Muscle of leg (tissue), 16 donors: ENCODE measurements at places on chromosomes 11 and 22. TPM values are rescaled to one million over a fixed set of nuclear protein-coding genes. Genes with fewer than 3 reads are reported as not detected.

- DNase-seq = peak; percentile 86
These were observed 35.1 kb downstream of the MMP7 start for GRCh38 chr11:102495161-102496042.

GRCh38 chr22:23693979-23694680 lies 3.3 kb downstream of the RGL4 start:
- no peak for DNase-seq

- no peak for DNase-seq
These were observed 72.5 kb downstream of the SWAP70 start for GRCh38 chr11:9736365-9736764.

GRCh38 chr11:89249196-89249595 lies 71.5 kb downstream of the TYR start:
- no peak for DNase-seq

DNA sequence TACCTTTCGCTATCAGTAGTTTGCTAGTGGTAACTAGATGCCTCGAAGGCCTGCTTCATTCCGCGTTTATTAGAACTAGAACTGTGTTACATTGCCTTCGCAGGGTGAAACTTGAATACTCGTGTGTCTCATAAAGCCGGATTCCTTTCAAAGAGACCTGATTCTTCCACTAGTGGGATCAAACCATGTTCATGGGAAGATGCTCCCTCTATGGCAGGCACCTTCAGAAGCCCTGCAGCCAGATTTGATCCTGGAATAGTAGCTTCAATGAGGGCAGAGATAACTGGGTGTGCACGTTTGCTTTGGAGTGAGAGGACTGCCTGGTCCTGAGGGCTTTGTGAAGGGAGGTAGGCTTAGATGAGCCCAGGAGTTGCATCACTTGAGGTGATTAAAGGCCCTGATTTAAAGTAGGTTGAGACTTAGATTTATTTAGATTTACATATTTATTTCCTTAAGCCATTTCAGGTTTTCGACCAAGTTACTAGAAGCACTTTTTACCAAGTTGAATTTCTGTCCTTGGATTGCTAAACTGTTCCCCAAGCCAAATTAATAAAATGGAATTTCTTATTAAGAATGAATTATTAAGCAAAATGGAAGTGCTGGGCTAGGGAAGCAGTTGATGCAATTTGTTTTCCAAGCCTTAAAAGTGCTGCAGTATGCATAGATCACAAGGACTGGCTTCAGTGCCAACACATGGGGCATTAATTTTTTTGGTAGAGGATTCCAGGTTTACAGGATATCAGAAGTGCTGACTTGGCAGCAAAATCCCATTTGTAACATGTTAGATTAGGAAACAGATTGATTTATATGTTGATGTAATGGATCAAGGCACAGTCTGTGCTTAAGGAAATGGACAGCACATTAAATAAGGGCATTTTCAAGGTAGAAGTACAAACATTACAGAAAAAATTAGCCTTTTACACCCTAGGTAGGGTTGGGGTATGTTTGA lies 32.9 kb downstream of the APLP2 start:
- no peak for DNase-seq

DNA sequence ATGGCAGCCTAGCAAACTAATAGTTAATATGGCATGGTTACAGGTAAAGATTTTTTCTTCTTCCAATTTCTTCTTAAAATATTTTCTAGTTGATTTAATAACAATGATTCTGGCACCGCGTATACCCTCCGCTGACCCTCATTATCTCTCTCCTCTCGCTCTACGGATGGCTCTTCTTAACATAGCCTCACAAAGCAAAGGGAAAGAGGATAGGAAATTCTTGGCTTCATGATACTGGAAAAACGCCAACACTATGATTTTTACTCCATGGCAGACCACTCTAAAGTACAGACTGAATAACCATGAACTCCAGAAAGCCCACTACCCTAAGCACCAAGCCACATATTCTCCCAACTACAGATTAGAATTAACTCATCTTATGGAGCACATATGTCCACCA lies 6.1 kb downstream of the PI4KA start:
- peak; percentile 34 for DNase-seq

DNA sequence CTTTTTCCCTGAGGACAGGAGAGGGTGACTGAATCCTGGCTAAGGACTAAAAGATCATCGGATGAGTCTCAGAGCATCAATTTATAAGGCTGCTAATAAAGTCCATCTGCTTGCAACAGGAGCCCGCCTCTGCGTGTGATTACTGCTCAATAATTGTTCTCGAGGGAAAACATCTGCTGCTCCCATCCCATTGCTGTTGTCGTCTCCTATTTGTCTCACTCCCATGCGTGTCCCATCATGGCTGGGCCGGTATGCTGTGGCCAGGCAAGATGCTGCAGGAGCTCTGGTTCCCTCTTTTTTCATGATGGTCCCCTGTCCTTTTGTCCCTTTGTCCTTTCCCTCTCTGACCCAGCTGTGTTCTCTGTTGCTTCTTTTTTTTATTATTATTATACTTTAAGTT lies 121.2 kb downstream of the SPATA19 start:
- DNase-seq = peak; percentile 75

GRCh38 chr11:128630367-128631230 lies 43.2 kb upstream of the ETS1 start:
- DNase-seq = peak; percentile 93

DNA sequence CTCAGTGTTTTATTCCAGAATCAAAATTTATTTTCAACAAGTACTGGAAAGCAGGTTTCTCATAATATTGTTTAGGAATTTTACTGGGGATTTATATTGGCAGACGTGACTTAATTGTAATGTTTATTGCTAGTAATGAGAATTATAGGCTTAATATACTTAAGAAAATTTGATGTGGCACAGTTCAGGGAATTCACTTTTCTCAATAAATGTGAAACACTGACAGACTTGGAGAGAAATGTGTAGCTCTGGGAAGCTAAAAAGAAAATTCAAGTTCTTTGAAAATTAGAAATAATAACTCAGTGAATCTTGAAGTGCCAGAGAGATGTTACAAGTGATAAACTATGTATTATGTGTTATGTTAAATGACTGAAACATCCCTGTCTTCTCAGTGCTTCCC lies at the start of gene OR51F2:
Gene OR51F2 (plus strand): TSS at position 301 of the 400 bp plus-strand sequence. CDS start 101 bp downstream, outside the sequence.
- no peak for DNase-seq

DNA sequence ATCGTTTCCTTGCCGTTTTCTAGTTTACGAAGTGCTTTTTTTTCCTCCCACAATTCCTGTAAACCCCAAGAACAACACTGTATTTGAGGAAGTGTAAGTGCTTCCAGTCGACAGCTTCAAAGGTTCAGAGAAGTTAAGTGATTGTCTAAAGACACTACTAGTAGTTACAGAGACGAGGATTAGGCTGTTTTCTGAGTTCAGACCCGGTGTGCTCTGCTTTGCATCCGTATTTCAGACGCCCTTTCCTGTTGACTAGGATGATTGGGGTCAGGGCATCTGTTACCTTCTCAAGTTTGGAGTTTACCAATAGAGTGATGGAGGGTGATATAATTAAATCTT lies 430 bp downstream of the CLP1 start:
- no peak for DNase-seq

- no peak for DNase-seq
These were observed 38.4 kb upstream of the KLHL35 start for GRCh38 chr11:75471176-75471973.

DNA sequence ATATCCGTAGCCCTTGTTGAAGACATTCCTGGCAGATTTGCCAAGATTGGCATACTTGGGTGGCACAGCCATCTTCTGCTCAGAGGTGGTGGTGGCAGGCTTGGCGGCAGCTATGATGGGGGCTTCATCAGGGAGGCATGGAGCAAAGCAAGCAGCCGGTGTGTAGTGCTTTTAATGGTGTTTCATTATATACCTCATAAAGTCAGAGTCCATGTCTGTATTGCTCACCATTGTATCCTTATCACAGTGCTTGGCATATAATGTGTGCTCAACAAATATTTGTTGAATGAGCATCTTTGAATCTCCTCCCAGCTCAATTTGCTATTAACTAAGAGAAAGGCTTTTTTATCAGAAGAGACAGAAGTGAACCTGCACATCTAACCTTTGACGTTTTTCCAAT lies 7.8 kb upstream of the DNHD1 start:
- no peak for DNase-seq

DNA sequence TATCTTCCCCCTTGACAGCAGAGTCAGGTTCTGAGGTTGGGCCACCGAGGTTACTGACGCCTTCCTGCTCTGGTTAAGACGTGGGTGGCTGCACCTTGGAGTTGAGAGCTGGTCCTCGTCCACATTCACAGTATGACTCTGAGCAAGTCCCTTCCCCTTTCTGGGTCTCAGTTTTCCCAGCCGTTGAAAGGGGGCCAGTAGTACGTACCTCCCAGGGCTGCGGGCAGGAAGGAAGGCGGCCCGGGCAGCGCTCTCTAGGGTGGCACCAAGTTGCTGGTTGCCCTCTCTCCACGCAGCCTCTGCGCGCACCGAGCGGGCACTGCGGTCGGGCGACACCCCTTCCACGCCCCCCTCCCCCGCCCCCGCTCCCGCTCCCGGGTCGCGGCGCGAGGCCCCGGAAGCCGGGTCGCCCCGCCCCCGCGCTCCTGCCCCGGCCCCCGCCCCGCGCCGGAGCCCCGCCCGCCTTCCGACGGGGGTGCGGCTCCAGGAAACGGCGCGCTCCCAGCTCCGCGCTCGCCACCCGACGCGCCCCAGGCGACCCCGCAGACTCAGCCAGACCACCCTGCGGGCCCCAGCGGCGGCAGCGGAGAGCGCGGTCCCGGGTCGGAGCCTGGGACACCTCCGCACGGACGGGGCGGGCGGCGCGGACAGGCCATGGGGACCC lies at the start of gene EHBP1L1:
Gene EHBP1L1 (plus strand): TSS at position 486 of the 664 bp plus-strand sequence. CDS start 250 bp downstream, outside the sequence.
- peak; percentile 83 for DNase-seq

GRCh38 chr11:1222491-1223345 lies at the start of gene MUC5B:
MUC5B (plus strand) TSS chr11:1223066; CDS start chr11:1223124, 58 bp downstream.
- DNase-seq = no peak

DNA sequence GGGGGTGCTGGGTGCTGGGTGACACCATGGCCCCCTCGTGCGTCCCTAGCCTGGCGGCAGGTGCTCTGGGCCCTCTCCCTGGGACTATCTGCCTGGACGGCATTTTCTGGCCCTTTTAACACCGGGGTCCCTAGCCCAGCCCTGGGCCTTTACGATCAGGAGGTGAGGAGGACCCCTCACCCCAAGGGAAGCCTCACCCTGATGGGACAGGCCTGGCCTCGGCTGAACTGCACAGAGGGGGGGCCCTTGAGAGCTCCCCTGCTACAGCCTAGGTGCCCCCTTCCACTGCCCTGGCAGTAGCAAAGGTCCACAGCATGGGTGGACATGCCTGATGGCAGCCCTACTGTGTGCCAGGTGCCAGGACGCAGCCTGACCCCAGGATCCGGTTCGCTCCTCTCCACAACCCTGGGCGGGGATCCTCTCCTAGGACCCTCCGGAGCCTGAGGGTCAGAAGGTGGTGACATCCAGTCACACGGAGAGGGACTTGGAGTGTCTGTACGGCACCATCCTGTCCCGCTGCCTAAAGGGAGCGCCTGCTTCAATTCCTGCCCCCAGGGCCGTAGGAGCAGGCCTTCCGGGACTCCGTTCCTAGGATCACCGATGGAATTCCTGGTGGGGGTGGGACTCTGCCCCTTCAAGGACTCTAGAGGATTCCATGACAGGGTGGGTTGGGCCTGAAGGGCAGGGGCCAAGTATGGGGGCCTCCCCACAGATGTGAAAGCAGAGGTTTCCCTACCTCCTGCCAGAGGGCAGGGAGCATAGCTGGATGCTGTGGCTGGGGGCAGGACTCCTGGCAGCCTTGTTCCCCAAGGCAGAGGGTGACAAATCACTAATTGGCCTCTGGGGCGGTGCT lies 33.0 kb upstream of the TH start:
- DNase-seq = no peak

DNA sequence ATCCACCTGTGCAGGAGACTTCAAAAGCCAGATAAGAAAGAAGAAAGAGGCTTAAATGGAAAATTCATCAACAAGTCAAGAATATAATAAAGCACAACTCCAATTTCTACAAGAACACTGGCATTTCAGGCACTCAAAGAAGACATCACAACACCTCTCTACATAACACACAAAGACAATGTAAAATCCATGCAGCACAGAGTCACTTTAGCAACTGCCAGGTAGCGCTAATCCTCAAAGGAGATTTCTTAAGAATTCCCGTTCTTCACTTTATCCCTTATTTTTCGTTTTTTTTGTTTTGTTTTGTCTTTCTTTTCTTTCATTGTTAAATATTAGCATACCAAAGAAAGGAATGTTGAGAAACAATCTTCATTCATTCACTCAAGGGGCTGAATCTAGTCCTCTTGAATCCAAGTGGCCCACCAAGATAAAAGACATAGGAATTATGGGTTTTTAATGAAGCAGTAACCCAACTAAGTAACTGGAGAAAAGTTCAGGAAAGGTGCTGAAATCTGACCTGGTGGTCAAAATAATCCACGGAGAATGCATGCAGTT lies 95.0 kb downstream of the CADM1 start:
- peak; percentile 46 for DNase-seq

DNA sequence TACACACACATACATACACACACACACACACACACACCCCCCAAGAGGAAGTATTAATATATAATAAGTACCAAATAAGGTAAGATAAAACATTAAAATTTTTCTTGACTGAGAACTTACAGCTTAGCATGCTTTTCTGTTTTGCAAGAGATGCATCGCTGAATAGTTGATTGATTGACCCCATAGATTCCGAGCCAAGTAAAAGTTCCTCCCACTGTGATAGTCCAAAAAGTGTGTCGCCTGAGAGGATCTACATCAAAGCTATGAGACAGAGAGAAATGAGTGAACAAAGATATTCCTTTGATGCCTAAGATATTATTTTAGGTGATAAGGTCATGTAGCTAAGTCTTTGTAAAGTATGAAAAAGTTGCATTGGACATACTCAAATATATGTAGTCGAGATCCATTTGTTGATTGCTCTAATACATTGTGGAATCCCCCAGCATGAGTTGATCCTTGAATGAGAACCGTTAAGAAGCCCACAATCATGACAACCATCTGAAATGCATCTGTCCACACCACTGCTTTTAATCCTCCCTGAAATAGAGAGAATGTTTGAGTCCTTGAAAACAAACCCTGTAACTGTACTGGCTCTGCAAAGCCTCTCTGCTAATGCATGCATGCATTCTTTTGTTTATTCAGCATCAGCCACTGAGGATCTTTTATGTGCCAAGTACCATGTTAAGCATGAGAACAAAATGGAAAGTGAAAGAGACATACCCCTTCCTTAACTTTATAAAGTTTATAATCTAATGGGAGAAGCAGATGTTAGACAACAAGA lies 18.3 kb downstream of the SLC5A12 start:
- DNase-seq = peak; percentile 8

GRCh38 chr22:19147195-19147780 lies 2.8 kb downstream of the GSC2 start:
- no peak for DNase-seq

DNA sequence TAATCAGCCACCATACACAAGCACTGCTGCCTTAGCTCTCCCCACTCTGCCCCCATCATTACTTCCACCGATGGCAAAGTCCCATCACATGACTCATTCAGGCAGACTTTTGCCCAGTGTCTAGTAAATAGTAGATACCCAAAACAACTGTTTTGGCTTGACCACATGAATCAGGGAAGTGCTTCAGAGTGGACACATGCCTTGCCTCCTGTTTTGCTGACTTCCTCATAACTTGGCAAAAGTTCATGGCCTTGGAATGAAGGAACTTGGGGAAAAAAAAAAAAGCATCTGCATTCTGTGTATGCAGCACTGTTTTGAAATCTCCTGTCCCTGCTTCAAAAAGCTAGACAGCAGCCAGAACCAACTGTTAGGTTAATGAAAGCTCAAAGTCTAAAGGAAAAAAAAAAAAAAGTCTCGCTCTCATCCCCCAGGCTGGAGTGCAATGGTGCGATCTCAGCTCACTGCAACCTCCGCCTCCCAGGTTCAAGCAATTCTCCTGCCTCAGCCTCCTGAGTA lies 335.3 kb downstream of the FAM181B start:
- DNase-seq = peak; percentile 22

NRIP3 gene
- total RNA-seq = 1.6 TPM

ZNF70 gene
- 5.2 TPM for total RNA-seq

SOX10 gene
- 2.2 TPM for total RNA-seq

NEFH gene
- 0.58 TPM for total RNA-seq
